SJSA1 (cell line): ENCODE measurements at places on chromosomes 2 and 18. TPM values are rescaled to one million over a fixed set of nuclear protein-coding genes. Genes with fewer than 3 reads are reported as not detected.

DNA sequence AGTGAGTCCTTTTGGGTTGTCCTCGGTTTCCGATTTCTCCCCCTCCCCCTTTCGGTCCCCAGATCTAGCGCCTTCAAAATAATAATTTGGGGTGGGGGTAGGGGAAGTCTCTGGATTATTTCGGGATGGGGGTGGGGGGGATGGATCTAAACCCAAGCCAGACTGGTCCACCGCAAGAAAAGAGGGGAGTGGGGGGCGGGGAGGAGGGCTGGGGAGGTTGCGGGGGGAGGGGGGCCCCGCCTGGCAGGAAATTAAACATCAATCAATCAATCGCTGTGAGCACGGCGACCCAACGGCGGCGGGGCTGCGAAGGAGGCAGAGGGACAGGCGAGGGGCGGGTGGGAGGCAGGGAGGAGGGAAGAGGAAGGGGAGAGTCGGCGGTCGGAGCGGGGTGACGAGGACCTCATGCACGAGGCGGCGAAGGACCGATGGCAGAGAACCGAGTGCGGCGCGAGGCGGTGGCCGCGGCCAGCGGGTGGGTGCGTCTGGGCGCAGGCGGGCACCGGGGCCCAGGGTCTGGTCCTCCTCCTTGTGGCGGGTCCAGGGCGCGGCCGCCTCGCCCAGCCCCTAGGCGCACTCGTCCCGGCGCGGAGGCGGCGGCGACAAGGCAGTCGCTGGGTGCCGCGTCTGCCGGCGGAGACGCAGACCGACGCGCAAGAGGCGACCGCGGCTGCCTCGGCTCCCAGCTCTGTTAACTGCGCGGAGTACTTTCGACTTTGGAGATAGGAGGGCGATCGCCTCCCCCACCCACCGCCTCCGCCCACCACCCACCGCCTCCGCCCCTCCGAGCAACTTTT, 468 bp upstream of the SATB2 start:
- H3K27ac ChIP-seq = peak overlapping the region; percentile 84
- DNase-seq = peak; percentile 69
- H3K4me1 ChIP-seq = peaks cover 12% of the 10 kb centered on the region
- H3K36me3 ChIP-seq = peaks cover 12% of the 10 kb centered on the region
- H3K4me3 ChIP-seq = peak overlapping the region; percentile 80

DNA sequence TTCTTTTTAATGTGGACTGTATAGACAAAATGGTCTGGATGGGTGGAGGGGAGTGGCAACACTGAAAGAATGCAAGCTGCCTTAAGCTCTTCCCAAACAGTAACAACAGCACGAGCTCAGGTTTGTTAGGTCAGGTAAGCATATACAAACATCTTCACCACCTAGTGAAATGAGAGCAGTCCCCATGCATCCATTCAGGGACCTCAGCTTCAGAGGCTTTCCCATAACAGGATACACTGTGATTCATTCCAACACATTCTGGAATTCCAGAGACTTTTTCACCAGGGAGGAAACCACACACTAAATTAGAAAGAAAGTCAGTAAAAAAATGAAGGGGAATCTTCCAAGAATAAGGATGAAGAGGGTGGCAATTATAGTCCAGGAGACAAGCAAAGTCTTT, 50.4 kb upstream of the BZW1 start:
- peak; percentile 22 for DNase-seq
- H3K36me3 ChIP-seq = no peaks in the 10 kb centered on the region
- H3K27me3 ChIP-seq = no peaks in the 10 kb centered on the region
- H3K4me3 ChIP-seq = no peak overlapping the region

DNA sequence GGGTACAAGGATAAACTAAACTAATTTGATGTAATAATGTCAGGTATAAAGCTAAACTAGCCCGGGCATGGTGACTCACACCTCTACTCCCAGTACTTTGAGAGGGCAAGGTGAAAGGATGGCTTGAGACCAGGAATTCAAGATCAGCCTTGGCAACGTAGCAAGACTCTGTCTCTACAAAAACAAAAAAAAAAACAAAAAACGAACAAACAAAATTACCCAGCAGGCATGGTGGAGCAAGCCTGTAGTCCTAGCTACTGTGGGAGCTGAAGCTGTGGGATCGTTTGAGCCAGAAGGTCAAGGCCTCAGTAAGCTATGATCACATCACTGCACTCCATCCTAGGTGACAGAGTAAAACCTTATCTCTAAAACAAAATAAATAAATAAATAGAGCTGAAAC, 131.8 kb upstream of the KYNU start:
- no peaks in the 10 kb centered on the region for H3K36me3 ChIP-seq
- H3K27ac ChIP-seq = no peak overlapping the region
- H3K4me1 ChIP-seq = no peaks in the 10 kb centered on the region
- H3K27me3 ChIP-seq = no peaks in the 10 kb centered on the region
- no peak for DNase-seq

GRCh38 chr2:223000872-223001796, 50.9 kb upstream of the KCNE4 start:
- H3K4me3 ChIP-seq = no peak overlapping the region

- DNase-seq = peak; percentile 93
- H3K4me3 ChIP-seq = peak within 1 kb of the TSS; percentile 89
- no peaks in the 10 kb centered on the region for H3K27me3 ChIP-seq
- H3K36me3 ChIP-seq = peaks cover 8% of the 10 kb centered on the region
These were observed at the start of gene MPPE1 for GRCh38 chr18:11908182-11909060. Gene MPPE1 (minus strand): TSS chr18:11908317. CDS start chr18:11897264, 11,053 bp downstream.

DNA sequence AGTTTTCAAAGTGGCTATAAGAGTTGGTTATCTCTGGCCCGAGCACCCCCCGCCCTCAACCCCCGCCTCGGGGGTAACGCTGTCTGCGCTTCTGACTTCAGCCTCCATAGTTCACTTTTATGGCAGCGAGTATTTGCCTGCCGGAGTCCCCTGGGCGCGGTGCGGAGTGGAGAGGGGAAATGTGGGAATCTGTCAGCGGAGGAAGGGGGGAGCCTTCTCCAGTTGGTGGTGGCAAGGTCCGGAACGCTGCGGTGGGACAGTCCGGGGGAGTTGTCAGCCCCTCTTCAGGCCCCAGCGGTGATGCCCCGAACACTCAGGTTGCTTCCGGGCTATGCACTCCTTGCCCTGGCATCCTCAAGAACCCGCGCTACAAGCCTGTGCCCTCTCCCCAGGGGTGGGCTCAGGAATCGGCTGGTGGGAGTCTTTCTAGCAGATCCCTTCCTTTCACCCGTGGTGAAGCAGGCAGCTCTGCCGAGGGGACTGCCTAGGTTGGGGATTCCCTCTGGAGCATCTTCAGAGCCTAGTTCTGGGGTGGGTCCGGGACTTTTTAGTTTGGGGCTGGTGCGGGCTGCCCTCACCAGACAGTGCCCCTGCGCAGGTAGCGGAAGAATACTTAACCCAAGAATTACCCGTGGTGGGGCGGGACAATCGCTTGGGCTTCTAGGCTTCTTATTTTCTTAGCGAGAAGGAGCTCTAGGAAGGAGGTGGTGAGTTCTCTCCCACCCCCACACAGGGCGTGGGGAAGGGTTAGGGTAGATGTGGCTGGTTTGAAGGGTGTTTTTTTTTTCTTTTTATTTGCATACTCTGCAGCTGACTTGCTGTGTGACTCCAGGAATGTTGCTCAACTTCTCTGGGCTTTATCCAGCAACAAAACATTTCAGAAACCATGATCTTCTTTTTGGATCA, 1.6 kb downstream of the ATOH8 start:
- no peaks in the 10 kb centered on the region for H3K27me3 ChIP-seq
- H3K27ac ChIP-seq = no peak overlapping the region
- H3K4me3 ChIP-seq = peak overlapping the region; percentile 64
- peaks cover 29% of the 10 kb centered on the region for H3K4me1 ChIP-seq

DNA sequence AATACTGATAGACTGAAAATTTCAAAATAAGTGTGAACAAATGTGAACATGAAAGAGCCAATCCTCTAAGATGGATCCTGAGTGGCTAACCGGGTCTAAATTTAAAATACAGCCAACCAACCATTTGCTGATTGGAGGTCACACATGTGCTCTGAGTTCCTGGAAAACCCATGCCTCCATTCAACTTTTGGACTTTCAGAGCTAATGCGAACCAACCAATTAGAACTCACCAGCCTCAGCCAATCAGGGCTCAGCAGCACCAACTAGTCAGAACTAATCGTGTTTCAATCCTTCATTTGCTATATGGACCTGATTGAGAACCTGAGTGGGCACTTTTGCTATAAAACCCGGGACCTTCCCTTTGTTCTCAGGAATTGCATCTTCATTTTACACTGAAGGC, 111.5 kb downstream of the MEP1B start:
- no peak overlapping the region for H3K4me3 ChIP-seq
- no peaks in the 10 kb centered on the region for H3K27me3 ChIP-seq
- H3K27ac ChIP-seq = no peak overlapping the region
- peaks cover 8% of the 10 kb centered on the region for H3K4me1 ChIP-seq

Gene INPP4A
- total RNA-seq = 5.8 and 16.9 TPM in 2 replicates

Gene OSBPL6
- total RNA-seq = 0.03 and 0.95 TPM in 2 replicates

Gene RNF125
- not detected in 2 replicates for total RNA-seq
